ENCODE measurements at places on chromosomes 2 and 18. TPM values are rescaled to one million over a fixed set of nuclear protein-coding genes. Genes with fewer than 3 reads are reported as not detected.

GRCh38 chr2:66512626-66513025 lies 77.7 kb downstream of the MEIS1 start:
- DNase-seq: peak; percentile 44

DNA sequence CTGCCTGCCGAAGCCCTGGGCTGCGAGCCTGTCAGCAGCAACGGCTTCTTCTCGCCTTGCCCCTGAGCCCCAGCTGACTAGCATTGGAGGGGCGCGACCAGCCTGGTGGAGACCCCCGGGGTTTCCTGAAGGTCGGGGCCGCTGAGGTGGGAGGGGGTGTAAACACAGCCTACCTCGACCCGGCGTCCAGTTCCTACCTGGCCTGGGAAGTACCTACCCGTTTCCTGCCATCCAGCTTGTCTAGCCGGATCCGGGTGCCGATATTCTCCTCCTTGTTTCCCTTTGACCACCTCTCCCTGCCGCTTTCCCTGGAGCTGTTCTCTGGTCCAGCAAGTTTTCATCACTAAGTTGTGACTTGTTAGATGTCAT lies 511 bp downstream of the MOB4 start:
- DNase-seq: peak; percentile 29

DNA sequence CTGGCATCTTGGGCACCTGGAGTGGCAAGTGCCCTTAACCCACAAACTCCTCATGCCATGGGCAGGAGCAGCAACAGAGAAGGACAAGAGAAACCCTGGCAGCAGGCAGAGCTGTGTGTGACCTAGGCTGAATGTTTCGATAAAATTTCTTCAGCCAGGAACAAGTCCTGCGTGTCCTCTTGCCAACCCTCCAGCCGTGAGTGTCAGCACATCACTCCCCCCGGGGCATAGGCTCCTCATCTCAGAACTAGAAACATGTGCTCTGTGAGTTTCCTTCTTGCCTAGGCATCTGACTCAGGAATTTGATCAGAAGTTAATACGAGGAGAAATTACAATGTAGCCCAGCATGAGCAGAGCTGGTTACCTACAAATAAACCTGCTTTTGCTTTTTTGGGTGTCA lies 2.2 kb downstream of the ABCG8 start:
- no peak for DNase-seq

GRCh38 chr2:160252900-160253299 lies 52.8 kb upstream of the ITGB6 start:
- no peak for DNase-seq

- no peak for DNase-seq
These were observed 297.7 kb upstream of the SYT4 start for GRCh38 chr18:43574974-43575373.

DNA sequence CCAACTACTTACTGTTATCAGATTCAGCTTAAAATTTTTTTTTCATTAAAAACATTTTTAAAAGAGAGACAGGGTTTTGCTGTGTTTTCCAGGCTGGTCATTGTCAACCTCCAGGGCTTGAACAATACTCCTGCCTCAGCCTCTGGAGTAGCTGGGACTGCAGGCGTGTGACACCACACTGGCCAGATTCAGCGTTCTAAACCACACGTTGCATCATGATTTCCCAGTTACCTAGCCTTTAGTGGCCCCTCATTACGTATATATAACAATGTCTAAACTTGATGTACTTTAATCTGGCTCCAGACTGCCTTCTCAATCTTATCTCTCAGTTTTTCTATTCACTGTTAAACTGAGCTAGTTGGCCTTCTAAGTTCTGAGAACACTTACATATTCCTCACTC lies 89.6 kb downstream of the COMMD1 start:
- DNase-seq: peak; percentile 4

- no peak for DNase-seq
These were observed 22.9 kb upstream of the ABCA12 start for GRCh38 chr2:215161301-215161829.

DNA sequence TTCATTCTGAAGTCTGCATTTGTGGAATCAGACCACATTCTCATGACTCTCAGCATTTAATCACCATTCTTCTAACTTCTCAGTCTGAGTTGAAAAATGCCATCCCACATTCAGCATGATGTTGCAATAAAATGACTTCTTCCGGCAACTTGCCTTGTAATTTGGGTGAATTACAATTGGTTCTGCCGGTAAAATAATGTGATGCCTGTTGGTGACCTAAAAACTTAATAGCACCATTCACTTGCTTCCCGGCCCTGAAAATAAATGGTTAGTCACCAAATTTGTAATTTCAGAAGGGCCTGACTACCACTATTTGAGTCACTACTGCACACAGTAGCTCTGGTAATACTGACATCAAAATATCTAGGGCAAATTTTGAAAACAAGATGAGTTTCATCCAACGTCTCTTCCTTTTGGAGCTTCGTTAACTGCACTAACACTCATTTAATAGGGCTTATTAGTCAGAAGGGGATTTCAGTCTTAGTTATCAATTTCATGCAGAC lies 637.1 kb upstream of the CHAC2 start:
- DNase-seq: peak; percentile 45

Gene COL5A2
- total RNA-seq: 257 TPM

Gene GKN1
- not detected for total RNA-seq

Gene IL1R2
- total RNA-seq: not detected

GRCh38 chr18:36831139-36831538 lies 2.2 kb downstream of the KIAA1328 start:
- peak; percentile 63 for DNase-seq
